ENCODE measurements at places on chromosomes 7 and 10.
A peak's percentile ranks its signal among the peaks of the same experiment; 100 is the strongest.

GRCh38 chr10:102231357-102232318 lies 5.5 kb downstream of the ELOVL3 start:
- DNase-seq, result peak; percentile 42

DNA sequence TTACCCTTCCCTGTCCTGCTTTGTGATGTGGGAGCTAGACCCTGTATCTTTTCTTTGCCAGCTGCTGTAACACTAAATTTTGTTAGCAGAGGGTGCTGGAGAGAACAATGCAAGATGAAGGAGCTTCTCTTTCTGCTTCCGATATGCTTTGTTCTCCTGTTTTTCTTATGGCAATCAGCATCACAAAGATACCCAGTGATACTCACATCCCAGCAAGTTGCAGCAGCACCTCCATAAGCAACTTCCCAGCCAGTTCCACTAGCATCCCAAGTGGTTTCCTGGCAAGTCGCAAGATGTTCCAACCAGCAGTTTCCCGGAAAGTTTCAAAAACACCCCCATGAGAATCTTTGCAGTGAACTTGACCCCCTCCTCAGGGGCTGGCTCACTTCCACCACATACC lies 148.6 kb downstream of the IMMP2L start:
- no peak for DNase-seq

- no peak for DNase-seq
Measured at GRCh38 chr7:54664235-54665228, 94.5 kb downstream of the SEC61G start.

- DNase-seq, result no peak
Measured at GRCh38 chr7:91957823-91958222, 17.2 kb downstream of the AKAP9 start.

DNA sequence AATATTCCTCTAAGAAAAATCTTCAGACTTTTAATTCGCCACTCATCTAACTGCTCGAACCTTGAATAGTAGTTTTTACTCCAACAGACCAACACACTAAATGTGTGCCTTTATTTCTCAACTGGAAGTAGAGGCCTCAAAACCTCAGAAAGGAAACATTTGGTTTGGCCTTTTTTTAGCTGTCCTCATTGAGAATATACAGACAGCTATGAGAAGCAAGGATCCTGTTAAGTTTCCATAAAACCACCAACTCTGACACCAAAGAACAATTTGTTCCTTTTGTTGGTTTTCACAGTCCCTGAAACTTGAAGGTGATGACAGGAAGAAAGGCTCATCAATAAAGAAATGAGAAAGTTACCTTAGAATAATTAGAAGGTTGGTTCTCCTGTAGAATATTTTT lies 199.2 kb upstream of the MEOX2 start:
- DNase-seq, result no peak

DNA sequence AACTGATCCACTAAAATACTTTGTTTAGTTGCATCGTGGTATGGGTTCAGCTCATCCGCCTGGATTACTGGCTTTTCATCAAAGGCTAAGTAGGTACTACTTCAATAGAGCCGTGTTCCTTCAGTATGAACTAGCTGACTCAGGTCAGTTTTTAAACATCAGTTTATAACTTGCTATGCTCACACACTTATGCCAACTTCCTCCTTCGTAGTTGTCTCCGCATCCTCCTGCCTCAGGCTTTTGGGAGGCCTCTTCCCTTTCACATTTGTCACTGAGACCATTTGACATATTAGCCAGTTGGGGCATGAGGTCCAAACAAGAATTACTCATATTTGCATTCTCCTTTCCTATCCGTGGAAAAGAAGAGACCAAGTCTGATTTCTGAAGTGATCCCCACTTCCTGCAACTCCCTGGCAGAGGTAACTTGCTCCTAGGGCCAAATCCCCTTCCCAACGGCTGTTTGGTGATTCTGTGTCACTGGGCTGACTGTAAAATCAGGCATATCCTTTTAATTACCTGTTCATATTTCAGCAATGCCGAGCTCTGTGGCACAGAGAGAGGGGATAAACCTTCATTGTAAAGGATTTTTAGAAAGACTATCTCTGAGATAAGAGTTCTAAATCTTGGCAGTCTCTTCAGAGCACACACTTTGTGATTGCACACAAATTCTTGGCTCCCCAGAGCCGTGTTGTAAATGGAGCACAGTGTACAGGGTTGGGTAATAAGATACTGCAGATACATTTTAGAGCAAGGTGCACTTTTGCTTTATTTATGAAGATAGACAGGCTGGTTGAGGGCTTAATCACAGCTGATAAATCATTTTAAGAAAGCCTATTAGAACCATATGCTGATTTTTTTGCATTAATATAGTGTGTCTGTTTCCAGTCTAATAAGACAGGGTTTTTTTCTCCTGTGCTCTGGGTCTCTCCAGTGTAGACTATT lies 108.0 kb downstream of the CREB5 start:
- no peak for DNase-seq

GRCh38 chr7:115682507-115682906 lies 348.1 kb downstream of the TFEC start:
- no peak for DNase-seq
